ENCODE measurements at places on chromosomes 1 and 21.

- DNase-seq = no peak
Measured at GRCh38 chr1:13513895-13514546, at the start of gene LRRC38. TSS of gene LRRC38 (minus strand) at chr1:13514003. CDS start at chr1:13513593, 410 bp downstream.

DNA sequence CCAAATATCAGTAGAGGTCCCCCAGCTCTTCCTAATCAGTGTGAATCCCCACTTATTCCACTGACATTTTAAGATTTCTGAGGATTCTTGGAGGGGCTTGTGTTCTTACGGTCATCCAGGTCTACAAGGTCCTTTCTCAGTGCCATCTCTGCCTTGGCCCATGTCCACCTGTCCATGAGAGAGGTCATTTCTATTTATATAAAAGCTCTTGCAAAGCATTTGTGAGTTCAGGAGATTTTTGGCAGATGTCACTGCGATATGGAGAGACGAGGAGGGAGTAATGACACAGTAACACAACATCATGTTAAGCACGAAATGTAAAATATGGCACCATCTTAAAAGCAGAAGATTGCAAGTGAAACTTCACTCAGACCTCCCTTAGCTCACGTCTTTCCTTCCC is 144.6 kb upstream of the NFIA start:
- DNase-seq = no peak

GRCh38 chr1:94428441-94428840 is 10.3 kb downstream of the ABCD3 start:
- no peak for DNase-seq

DNA sequence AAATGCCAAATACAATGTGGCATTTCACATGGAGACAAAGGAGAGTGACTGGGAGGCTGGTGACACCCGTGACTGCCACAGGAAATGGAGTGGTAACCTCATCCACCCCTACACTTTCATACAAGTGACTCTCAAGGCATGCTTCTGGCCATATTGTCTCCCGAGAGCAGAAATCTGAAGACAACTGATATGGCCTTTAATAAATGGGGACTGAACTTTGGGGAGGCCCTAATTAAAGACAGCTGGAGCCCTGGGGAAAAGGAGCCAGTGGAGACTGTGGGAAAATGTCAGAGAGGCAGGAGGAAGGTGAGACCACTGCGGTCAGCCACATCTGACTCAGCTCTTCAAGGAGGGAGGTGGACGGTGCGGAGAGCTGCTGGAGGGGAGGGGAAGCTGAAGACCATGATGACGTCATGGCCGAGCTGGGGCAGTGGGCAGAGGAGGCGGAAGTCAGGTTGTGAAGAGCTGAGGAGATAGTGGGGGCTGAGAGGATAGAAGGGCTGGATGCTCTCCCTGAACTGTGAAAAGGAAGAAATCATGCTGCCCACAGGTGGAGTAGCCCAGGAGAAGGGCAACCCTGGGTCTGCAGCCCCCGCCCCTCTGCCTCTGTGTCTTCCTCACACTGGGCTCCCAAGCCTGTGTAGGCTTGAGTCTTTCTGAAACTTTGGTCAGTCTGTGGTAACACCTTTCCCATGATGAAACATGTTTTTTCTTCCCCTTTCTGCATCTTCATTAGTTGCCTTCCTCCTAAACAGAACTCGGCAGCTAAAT is 14.0 kb upstream of the NCF2 start:
- peak; percentile 88 for DNase-seq

DNA sequence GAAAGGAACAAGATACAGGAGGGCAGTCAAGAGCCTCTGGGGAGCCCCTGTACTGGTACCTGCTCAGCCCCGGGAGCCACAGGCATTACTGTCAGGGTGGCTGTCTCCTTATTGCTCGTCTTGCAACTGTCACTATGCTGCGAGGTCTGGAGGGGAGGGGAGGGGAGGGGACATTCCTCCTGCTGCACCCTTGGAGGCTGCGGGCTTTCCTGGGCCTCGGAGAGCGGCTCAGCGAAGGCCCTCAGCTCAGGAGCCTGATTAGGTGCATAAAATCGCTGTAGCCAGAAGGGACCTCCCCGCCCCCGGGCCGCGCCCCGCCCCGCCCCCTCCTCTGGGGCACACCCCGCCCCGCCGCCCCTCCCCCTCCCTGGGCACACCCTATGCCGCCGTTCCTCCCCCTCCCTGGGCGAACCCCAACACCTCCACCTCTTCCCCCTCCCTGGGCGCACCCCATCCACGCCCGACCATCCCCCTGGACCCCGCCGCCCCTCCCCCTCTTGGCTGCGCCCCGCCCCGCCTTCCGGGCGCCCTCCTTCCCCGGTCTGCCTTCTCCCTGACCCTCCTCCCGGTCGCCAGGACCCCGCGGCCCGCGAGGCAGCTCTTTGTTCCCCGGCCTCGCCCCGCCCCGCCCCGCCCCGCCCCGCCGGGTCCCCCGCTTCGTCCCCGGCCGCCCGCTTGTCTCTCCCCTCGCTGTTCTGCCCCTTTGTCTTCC is 35.5 kb downstream of the CACHD1 start:
- no peak for DNase-seq

- no peak for DNase-seq
Measured at GRCh38 chr1:79847700-79848099, 841.2 kb upstream of the ADGRL4 start.

DNA sequence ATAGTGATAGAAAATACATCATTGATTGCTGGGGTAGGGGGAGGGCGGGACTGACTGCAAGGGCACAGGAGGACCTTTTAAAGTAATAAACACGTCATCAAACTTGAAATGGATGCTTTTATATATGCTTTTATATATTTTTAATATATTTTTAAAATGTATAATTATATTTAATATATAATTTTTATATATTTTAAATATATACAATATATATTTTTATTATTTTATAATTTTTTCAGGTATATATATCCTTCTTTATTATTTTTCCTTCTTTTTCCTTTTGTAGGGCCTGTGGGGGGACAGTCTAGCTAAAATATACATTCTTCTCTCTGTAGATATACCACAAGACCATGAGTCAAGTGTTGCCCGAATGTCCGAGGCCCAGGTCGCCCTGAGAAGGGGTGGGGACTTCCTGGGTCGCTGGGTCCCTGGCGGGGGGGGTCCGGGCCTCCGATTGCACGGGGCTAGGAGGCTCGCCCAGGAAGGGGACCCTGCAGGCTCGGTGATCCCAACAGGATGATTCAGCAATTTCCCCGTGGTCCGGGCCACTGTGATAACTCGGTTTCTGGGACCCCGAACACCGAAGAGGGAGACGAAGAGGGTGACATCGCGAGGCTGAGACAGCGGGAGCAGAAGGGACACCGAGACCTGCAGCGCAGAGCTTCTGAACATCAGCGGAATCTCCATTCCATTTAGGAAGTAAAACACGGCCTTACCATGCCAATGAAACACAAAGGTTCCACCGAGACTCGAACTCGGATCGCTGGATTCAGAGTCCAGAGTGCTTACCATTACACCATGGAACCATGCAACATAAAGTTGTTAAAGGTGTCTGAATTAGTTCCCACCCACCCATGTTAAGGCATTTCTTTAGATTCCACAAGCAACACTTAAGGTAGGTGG is 112.5 kb upstream of the NBPF11 start:
- DNase-seq = no peak

GRCh38 chr1:228174482-228175315 is 9.1 kb downstream of the IBA57 start:
- no peak for DNase-seq

- no peak for DNase-seq
Measured at GRCh38 chr1:208691012-208691411, 446.8 kb upstream of the PLXNA2 start.

DNA sequence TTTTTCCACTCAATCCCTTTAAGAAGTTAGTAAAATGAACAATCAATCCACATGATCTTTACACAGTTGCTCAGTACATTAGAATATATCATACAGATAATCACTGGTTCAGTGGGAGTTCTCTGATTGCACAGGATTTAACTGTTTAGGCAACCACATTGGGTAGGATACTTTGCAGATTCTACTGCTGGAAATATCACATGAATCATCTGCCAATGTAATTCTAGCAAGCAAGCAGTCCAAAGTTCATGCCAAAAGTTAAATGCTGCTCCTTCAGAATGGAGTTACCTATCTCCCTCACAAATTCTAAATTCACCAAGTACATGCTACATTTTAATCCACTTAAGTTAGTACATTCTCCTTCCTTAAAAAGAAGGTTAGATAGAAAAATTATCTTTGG is 52.4 kb downstream of the NEGR1 start:
- DNase-seq = no peak

DNA sequence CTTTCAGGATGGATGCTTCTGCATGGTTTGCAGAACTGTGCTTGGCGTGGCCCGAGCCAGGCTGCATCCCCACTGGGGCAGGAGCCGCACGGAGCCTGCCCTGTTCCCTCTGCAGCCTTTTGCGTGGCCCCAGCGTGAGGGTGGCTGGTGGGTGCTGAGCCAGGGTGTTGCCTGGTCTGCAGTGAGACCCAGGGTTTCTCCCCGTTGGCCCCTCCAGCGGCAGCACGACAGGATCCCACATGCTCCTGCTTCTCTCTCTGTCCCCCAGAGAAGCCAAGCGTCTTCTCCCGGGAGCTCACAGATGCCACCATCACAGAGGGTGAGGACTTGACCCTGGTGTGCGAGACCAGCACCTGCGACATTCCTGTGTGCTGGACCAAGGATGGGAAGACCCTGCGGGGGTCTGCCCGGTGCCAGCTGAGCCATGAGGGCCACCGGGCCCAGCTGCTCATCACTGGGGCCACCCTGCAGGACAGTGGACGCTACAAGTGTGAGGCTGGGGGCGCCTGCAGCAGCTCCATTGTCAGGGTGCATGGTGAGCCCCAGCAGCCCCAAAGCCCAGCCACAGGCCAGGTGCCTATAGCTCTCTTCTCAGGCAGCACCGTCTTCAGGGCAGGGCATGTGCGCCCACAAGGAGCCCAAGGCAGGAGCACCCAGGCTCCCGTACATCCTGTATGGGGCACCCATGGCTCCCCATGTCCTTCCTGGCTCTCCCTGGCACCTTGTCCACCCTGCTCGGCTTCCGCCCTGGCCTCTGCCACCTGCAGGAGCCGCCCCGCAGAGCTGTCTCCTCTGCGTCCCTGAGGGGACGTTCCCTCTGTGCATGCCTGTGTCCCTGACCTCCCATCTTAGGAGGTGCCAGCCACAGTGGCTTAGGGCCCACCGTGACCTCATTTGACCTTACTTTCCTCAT is 78.9 kb downstream of the OBSCN start:
- DNase-seq = no peak

GRCh38 chr1:173052681-173053196 is 2.0 kb upstream of the TNFSF18 start:
- DNase-seq = no peak

GRCh38 chr1:19861842-19862530 is 20.2 kb upstream of the OTUD3 start:
- DNase-seq = no peak

- no peak for DNase-seq
Measured at GRCh38 chr1:208098773-208099172, 145.4 kb downstream of the PLXNA2 start.

DNA sequence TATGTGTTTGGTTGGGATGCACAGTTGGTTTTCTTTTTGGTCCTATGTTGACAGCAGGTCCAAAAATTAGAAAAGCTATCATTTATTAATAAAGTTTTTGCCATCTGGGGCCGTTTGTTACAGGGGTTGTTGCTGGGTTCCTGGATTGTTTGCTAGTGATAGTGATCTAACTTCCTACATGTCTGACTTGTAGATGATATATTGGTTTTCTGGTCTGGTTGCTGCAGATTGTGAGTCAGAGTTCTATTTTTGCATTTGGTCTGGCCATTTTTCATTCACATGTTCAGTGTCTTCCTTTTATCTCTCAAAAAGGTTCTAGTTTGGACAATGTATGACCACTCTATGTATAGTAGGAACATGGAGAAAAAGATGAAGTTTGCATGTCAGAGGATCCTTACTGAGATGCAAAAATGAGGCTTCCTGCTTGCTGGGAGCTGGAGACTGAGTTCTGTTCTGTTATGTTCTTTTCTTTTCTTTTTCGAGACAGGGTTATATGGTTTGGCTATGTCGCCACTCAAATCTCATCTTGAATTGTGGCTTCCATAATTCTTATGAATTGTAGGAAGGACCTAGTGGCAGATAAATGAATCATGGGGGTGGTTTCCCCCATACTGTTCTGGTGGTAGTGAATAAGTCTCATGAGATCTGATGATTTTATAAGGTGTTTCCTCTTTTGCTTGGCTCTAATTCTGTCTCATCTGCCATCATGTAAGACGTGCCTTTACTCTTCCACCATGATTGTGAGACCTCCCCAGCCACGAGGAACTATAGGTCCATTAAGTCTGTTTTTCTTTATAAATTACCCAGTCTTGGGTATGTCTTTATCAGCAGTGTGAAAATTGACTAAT is 4.2 kb upstream of the NVL start:
- peak; percentile 89 for DNase-seq

GRCh38 chr1:170162459-170163246 is 16.9 kb downstream of the NTMT2 start:
- no peak for DNase-seq

DNA sequence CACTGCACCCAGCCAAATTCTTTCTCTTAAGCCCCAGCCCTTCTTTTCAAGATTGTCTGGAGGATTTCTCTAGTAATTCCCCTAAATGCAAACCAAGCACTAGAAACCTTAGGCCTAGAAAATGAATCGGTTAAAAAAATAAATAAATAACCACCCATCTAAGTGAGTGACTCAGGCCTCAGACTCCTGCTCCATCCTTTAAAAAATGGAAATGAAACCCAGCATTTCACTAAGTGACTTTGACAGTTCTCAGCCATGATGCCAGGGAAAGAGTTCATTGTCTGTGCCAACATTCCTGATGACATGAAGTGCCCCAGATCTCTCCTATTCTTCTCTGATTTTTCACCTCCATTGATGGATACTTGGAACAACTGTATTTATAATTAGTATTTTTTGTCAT is 415.2 kb upstream of the DAB1 start:
- DNase-seq = peak; percentile 19

DNA sequence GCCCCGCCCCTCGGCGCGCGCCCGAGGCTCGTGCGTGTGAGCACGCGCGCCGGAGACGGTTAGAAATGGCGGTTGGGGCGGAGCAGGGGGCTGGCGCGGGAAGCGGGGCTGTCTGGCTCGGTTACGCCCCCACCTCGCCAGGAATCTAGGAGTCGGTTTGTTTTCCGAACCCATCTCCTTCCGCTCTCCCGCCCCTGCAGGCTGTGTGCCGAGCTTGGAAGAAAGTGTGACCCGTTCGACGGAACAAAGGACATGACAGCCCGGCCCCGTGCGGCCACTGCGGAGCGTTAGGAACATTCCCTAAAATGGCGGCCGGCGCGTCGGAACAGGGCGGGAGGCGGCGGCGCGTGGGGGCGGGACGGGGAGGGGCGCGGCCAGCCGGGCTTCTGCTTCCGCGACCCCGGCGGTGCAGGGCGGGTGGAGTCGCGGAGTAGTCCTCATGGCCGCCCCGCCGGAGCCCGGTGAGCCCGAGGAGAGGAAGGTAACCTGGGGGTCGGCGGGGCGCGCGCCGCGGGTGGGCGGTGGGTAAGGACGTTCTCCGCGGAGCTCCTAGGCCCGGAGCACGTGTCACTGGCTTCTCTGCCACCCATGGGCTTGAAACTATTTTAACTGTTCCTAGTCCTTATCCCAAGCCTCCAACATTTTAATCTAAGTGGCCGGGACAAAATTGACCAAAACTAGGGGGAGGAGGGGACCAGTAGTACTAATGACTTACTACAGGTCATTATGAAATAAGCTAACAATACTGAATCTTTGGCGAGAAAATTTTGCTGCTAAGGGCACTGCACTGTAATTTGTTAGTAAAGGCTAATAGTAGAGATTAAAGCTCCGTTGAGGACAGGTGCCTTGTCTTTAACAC is at the start of gene COX20:
Gene COX20 (plus strand): TSS at position 383 of the 859 bp plus-strand sequence. CDS start 57 bp downstream, at position 440.
- peak; percentile 96 for DNase-seq

Data from MV-4-11 (cell line).